ENCODE measurements at places on chromosomes 11 and 22. TPM values are rescaled to one million over a fixed set of nuclear protein-coding genes. Genes with fewer than 3 reads are reported as not detected.
A peak's percentile ranks its signal among the peaks of the same experiment; 100 is the strongest.

DNA sequence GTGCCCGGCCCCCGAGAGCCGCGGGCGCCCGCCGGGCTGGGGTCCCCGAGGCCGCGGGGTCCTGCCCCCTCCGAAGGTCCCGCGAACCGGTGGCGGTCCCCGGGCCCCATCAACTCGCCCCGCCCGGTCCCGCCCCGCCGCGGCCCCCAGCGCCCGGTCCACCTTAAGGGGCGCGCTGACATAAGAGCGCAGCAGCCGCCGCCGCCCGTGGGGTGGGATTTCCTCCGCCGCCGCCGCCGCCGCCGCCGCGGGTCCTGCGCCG, at the start of gene ZDHHC8:
TSS of gene ZDHHC8 (plus strand) at position 208 of the 262 bp plus-strand sequence. CDS start 144 bp downstream, outside the sequence.
- ATAC-seq: peak; percentile 17

DNA sequence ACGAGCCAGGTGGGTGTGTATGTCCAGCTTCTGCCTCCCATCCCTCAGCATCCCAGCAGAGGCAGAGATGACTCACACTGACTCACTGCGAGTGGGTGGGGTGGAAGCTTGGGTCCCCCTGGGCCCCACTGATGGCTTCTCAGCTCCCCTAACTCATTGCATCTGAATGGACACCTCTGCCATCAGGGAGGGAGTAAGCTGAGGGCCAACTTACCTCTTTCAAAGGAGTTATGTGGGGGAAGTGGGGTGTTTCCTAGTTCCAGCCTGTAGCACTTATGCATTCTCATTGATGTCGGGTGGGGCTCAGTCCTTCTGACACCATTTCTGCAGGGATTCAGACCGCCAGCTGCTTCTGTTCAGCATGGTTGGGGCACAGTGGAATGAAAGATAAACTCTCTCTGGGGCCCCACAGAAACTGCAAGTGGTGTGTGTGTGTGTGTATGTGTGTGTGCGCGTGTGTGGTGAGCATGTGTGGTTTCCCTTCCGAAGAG, 1425.8 kb downstream of the TBC1D22A start:
- ATAC-seq: no peak

DNA sequence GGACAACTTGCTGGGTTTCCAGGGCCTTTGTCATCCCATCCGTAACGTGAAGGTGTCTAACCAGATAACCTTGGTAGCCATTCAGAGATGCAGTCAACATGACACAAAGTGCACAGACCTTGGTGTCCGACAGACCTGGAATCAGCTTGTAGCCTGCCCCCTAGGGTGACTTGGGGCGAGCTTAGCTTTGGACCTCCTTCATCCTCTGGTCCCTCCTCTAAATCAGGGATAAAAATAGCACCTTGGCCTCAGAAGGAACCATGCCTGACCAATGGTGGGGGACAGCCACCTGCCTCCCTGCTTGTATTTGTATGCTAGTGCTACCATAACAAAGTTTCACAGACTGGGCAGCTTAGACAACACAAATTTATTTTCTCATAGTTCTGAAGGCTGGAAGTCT, 3.7 kb downstream of the SNRPD3 start:
- ATAC-seq: no peak

- no peak for ATAC-seq
These were observed 455.9 kb downstream of the MN1 start for GRCh38 chr22:27345691-27346090.

GRCh38 chr22:50396751-50397370, 53.7 kb downstream of the PPP6R2 start:
- ATAC-seq: peak; percentile 11

- ATAC-seq: no peak
These were observed 45.6 kb upstream of the EHF start for GRCh38 chr11:34575261-34575660.

Gene SLC37A2
- total RNA-seq: 15.5 TPM

DNA sequence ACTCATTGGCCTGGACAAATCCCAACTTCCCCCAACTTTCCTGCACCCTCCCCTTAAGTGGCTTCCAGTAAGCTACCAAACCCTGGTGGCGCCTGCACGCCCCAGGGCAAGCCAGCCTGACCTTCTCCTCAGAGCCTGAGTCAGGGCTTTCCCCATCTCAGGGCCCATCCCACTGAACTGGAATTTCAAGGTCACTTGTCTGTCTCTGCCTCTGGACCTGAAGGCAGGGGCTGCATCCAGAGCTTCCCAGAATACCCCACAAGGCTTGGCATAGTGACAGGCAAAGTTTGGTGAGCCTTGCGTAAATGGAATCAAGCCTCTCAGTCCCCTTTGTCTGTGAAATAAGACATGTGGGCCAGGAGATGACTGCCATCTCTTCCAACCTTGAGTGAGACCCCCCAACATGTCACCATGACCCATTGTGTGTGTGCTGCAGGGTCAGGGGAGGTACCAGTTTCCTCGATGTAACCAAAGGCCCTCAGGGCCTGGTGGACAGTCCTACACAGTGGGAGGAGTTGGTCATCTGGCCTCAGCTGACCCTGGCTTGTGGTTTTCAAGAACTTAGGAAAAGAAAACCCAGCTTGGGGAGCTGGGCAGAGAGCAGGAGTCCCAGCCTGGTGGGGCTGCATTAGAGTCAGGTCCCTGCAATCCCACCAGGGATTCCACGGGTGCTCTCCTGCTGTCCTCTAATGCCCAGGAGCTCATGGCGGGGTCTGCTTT, 8.9 kb downstream of the ALX4 start:
- no peak for ATAC-seq

DNA sequence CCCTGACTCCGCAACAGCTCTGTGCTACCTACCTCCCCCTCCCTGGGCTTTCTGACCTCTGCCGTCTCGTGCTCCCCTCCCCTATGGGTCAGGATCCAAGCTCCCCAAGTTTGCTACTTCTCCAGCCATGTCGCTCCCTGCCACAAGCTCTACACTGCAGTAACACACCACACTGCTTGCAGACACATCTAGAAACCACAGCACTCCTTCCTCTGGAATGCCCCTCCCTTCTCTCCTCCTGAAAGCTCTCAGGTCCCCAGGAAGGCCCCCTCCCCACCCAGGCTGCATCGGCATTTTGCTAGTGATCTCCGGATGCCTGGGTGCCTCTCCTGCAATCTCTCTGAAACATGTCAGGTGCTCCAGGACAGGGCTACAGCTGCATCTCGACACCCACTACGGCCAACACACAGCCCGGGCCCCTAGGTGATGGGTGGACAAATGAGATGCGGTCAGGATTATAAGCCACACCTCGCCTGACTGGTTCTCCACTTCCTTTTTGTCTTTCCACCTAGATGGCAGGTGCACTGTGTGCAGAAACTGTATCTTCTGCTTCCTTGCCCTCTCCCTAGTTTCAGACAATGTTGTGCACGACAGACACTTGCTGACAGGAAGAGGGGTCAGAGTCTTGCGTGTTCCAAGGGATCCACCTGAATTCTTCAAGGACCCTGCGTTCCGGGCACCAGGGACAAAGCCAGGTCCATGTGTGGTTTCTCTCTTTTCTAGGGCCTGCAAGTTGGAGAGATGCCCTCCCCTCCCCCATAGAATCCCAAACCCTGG, 22.9 kb downstream of the RPUSD4 start:
- no peak for ATAC-seq

- no peak for ATAC-seq
These were observed 18.5 kb downstream of the GRK3 start for GRCh38 chr22:25582946-25583345.

DNA sequence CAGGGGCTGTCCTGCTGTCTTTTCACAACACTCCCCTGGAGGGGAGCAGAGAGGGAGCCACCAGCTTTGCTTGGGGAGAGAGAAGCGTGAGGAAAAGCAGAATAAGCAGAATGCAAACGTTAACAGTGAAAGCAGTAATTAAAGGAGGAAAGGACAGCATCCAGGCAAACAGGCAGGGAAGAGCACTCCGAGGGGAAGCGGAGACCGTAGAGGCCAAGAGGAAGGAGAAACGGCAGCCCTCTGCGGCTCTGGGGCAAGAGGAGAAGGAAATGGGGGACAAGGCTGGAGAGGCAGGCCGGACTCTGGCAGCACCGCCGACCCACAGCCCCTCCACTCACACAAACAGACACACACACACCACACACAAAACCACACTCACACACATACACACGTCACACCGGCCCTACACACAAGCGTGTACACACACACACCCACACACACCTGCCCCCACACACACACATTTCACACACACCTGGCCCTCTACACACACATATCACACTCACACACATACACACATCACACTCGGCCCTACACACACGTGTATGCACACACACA, 449.8 kb downstream of the SOX6 start:
- ATAC-seq: no peak

GRCh38 chr11:34970480-34970879, 54.1 kb downstream of the PDHX start:
- no peak for ATAC-seq

DNA sequence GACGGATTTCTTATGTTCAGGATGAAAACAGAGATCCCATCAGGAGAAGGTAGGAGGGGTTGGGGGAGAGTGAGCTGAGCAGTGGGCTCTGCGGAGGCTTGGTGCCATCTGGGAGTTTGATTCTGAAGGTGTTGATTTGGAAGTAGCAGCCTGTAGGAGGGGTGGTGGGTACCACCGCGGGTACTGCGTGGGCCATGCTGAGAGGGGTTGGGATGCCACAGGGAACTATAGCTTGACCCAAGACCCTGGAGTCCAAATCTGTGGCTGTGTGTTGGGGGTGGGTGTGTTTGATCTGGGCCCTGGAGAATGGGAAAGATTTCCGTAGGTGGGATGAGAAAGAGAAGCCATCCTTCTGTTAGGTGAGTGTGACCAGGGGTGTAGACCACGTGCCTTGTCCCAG, 5.0 kb downstream of the INCENP start:
- ATAC-seq: no peak

Gene PDGFB
- 0.96 TPM for total RNA-seq

- ATAC-seq: no peak
These were observed 433.7 kb downstream of the ETS1 start for GRCh38 chr11:128153697-128154048.

GRCh38 chr11:46913484-46913883, 4.9 kb downstream of the LRP4 start:
- ATAC-seq: no peak

Gene KCNJ11
- 0.36 TPM for total RNA-seq

- no peak for ATAC-seq
These were observed 138.3 kb downstream of the GUCY1A2 start for GRCh38 chr11:106879832-106880546.

- ATAC-seq: no peak
These were observed 21.2 kb upstream of the TP53AIP1 start for GRCh38 chr11:128963744-128964325.

GRCh38 chr11:119338965-119339588, 1.6 kb downstream of the C1QTNF5 start:
- ATAC-seq: no peak

Gene OR52I1
- total RNA-seq: not detected

- no peak for ATAC-seq
These were observed 3.7 kb downstream of the INSC start for GRCh38 chr11:15118431-15118830.

Measured in esophagus mucosa (tissue), 1 donor.